H54 (cell line): ENCODE measurements at places on chromosomes 11 and 22.

DNA sequence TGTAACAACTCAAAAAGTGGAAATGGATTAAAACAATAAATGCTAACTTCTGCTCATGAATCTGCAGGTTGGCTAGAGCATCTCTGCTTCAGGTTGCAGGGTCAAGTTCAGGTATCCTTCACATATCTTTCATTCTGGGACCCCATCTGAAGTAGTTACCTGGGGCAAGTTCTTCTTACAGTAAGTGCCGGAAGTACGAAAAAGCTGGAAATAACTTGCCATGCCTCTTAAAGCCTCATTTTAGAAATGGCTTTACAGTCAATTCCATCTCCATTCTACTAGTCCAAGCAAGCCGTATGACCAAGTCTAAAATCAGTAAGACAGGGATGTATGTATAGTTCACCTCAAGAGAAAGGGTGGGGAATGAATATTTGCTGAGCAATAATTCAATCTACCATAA, 93.7 kb downstream of the FCHSD2 start:
- no peak for DNase-seq

DNA sequence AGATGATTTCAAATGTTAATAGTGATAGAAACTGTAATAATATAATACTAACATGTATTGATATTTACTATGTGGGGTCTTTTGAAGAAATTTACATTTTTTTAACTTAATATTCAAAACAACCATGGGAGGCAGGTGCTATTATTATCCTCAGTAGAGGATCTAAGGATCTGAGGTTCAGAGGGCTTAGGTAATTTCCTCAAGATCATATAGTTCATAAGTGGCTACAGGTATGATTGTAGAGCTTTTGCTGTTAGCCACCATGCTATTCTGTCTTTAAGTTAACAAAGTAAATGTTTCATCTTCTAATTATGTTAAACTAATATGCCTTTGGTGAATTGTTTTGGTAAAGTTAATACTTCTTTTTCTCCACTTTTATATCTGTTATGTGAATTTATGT, 83.6 kb downstream of the PDE3B start:
- no peak for DNase-seq

GRCh38 chr22:46560696-46561295, 23.4 kb upstream of the CELSR1 start:
- no peak for DNase-seq

GRCh38 chr22:37731804-37732471, 35.1 kb downstream of the TRIOBP start:
- no peak for DNase-seq

DNA sequence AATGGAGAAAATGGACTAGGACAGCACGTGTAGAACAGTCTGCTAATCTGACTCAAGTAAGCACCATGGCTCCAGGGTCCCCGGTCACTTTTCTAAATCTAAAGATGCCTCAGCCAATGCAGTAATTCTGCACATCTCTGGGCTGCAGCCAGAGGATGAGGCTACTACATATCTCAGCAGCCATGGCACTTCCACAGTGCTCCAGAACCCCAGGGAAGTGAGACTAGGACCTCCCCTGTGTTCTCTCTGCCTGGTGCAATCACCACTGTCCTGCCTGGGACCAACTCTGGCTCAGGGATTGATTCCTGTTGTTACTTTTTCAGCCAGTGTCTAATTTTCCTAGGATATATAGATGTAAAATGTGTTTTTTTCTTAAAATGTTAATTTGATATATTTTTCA, 129.4 kb upstream of the TOP3B start:
- no peak for DNase-seq

- peak; percentile 92 for DNase-seq
These were observed at the start of gene SELENOH for GRCh38 chr11:57741132-57742086. SELENOH (plus strand) TSS chr11:57741491; CDS start chr11:57741596, 105 bp downstream.

GRCh38 chr11:83998921-83999320, 712.8 kb upstream of the CCDC90B start:
- DNase-seq = no peak
